SJSA1 (cell line): ENCODE measurements at places on chromosomes 3 and 15. TPM values are rescaled to one million over a fixed set of nuclear protein-coding genes. Genes with fewer than 3 reads are reported as not detected.

Gene CHRM5
- total RNA-seq, result 0.11 TPM in 1 of 2 replicates, not detected in the other

Gene PP2D1
- total RNA-seq, result not detected in 2 replicates

Gene SI
- not detected in 2 replicates for total RNA-seq

Gene ACTRT3
- total RNA-seq, result 2.2 and 2.4 TPM in 2 replicates

Gene FANCD2OS
- not detected in 2 replicates for total RNA-seq
